ENCODE measurements at places on chromosomes 6 and 20.

- DNase-seq: no peak
Measured at GRCh38 chr6:30913721-30914075, 340 bp upstream of the VARS2 start.

- no peak for DNase-seq
Measured at GRCh38 chr6:43113431-43114260, 37.5 kb downstream of the PTK7 start.

DNA sequence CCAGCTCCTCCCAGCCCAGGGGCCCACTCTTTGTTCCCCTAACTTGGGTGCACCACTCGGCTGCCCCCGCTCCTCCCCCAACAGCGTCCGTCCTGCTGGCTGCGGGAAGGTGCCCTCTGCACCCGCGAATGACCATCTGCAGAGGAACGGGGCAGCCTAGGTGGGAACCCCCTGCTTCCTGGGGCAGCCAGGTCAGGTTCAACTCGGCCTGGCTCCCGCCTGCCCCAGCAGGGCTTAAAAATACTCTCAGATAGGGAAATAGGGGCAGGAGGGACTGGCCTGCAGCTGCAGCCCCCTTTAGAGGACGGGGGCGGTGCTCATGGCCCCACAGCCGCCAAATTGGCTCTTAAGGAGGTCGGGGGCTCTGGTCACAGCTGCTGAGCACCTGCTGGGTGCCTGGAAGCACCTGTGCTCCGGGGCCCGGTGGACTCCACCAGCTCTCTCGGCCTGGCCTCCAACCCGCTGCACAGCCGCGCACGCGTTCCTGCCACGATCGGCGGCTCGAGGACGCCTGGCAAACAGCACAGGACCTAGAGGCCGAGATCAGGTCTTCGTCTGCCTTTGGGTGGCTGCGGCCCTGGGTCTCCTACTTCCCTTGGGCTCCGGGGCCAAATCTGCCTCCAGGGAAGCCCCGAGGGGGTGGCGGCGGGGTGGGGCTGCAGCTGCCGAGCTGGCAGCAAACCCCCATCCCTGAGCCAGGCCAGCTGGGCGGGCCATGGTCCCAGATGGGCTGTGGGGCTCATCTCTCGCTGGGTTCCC lies 700 bp upstream of the LAMA5 start:
- DNase-seq: no peak

DNA sequence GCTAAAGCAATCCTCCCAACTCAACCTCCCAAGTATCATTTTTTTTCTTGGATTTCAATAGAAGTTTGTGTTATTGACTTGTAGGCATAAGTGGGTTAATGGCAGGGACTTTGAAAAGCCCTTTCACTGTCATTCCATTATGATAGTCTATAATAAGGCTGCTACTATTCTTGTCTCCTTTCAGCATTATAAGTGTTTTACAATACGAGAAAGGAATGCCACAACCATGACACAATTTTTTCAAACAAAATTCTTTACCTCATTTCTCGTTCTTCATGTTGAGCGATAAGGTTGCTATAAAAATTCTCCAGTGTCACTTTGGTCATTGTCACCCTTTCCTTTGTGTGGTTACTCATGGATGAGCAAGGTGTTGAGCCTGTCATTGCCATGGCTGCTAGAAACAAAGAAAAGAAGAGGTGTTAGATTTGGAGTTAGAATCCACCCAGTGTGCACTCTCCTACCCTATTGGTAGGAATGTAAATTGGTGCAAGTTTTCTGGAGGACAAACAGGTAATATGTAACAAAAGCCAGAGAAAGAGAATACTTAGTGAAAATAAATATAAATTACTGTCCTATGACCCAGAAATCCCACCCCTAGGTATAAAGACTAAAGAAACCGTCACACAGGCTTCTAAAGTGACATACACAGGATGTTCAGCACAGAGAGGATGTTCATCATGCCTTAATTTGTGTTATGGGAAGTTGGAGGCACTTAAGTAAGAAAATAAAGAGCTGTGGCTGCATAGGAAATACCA lies 7.3 kb downstream of the STK38 start:
- DNase-seq: no peak

- no peak for DNase-seq
Measured at GRCh38 chr6:142863981-142864380, 81.0 kb downstream of the HIVEP2 start.

- DNase-seq: no peak
Measured at GRCh38 chr6:170176136-170176897, 114.6 kb downstream of the DLL1 start.

Measured in esophagus squamous epithelium (tissue), 5 donors.